ENCODE measurements at places on chromosomes 3 and 15. TPM values are rescaled to one million over a fixed set of nuclear protein-coding genes. Genes with fewer than 3 reads are reported as not detected.

DNA sequence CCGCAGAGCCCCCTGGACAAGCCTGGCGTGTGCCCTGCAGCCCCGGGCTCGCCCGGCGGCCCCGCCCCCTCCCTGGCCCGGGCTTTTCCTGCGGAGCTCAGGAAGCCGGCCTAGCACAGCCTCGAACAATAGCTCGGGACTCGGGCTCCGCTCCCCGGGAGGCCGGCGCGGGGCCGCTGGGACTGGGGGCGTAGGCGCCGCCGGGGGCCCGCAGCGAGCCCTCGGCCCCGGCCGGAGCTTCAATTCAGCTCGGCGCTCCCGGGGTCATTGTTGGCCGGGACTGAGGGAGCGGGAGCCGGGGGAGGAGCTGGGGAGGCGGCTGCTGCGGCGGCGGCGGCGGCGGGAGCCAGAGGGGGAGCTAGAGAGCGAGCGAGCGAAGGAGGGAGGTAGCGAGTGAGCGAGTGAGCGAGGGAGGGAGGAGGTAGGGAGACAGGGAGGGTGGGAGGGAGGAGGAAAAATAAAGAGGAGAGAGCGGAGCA, 41.0 kb upstream of the ROPN1 start:
- no peak overlapping the region for H3K27ac ChIP-seq
- H3K4me1 ChIP-seq: peaks cover 23% of the 10 kb centered on the region
- DNase-seq: peak; percentile 89
- peaks cover 9% of the 10 kb centered on the region for H3K27me3 ChIP-seq
- H3K4me3 ChIP-seq: peak overlapping the region; percentile 83

GRCh38 chr3:124887177-124887931, at the start of gene ITGB5:
TSS of gene ITGB5 (minus strand) at chr3:124887365. CDS start at chr3:124887000, 365 bp downstream.
- H3K27me3 ChIP-seq: peaks cover 10% of the 10 kb centered on the region
- H3K27ac ChIP-seq: peak within 1 kb of the TSS; percentile 86
- H3K4me1 ChIP-seq: peaks cover 21% of the 10 kb centered on the region
- peak within 1 kb of the TSS; percentile 78 for H3K4me3 ChIP-seq
- DNase-seq: peak; percentile 64

DNA sequence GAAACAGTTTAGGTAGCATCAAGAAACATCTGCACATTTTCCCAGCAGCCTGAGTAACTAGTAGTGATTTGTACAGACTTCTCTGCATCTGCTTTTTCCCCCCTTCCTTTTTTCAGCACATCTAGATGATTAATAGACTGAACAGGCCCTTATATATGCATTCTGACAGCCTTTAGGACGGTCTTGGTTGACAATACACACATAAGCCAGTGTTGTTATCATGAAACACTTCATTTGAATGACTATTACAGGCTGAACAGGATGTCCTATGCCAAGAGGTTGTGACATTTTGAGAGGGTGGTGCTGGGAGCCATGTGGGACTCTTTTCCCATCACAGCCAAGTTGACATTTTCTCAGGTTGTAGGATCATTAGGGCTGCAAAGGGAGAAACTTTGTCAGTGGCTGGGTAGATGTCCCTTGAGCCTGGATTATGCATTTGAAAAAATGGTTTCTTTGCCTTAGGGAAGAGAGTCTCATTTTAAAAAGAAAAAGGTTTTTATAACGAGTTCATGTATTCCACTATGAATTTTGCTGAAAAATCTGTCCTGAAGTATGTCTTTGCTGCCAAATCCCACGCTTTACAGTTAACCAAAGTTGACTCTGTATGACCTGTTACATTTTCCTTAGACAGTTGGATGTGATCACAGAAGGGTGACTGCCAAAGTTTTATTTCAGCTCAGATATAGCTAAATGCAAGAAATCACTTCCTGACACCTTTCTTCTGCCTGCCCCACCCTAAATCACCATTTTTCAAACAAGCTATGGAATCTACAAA, 73.7 kb downstream of the FILIP1L start:
- H3K27ac ChIP-seq: peak overlapping the region; percentile 71
- no peaks in the 10 kb centered on the region for H3K36me3 ChIP-seq
- H3K27me3 ChIP-seq: no peaks in the 10 kb centered on the region
- DNase-seq: no peak
- no peak overlapping the region for H3K4me3 ChIP-seq

PARP16 gene
- 12.6 TPM for total RNA-seq

DNA sequence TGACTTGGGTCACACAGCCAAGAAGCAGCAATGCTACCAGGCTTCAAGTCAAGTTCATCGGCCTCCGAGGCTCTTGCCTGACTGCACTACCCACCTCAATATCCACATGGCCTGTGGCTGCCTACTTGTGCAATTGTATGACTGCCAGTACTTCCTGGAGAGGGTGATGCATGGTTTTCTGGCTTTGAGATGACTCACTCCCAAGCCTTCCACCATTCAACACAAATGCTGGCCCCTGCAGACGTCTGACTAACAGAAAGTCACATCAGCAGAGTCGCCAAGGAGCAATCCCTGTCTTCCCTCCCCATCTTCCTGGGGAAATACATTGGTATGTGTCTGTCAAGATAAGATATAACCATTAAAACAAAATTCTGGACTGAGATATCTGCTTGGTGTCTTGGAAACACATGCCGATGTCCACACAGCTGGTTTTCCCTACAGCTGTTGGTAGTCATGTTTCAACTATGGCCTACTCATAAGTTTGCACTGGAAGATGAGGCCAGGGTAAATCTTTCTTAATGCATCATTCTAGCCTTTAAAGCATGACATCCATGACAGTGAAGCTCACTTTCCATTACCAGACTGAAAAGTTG, 79.6 kb upstream of the SPATA12 start:
- no peaks in the 10 kb centered on the region for H3K36me3 ChIP-seq
- no peak overlapping the region for H3K27ac ChIP-seq
- H3K4me3 ChIP-seq: no peak overlapping the region
- DNase-seq: no peak

DNA sequence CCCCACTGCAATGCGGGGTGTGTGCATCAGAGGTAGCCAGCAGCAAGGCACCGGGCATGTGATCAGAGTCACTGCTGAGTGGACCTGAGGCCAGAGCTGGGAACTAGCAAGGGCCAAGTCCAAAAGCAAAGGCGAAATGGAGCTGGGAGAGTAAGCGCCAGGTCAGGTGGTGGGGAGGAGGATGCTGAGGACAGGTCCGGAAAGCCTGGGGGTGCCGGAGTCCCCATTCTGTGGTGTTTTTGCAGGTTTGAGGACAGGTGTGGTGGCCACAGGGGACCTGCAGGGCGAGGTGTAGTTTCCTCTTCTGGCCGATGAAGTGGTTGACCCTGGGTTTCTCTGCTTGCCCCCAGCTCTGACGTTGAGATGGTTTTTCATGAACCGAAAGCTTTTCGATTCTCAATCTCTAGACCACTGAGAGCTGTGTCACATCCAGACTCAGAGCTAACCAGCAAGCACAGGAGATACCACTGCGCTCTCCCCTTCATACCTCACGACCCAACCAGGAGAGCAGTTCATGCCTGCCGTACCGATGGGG, 35.0 kb upstream of the HES1 start:
- H3K4me1 ChIP-seq: peaks cover 56% of the 10 kb centered on the region
- H3K4me3 ChIP-seq: no peak overlapping the region
- H3K27ac ChIP-seq: no peak overlapping the region
- no peak for DNase-seq

TOPAZ1 gene
- not detected for total RNA-seq

CLDN1 gene
- 37.8 TPM for total RNA-seq

- H3K4me3 ChIP-seq: no peak overlapping the region
- H3K27ac ChIP-seq: peak overlapping the region; percentile 71
- H3K4me1 ChIP-seq: peaks cover 8% of the 10 kb centered on the region
Observed at GRCh38 chr3:15300323-15301078, 31.9 kb downstream of the SH3BP5 start.

- H3K27me3 ChIP-seq: peaks cover 18% of the 10 kb centered on the region
- no peaks in the 10 kb centered on the region for H3K36me3 ChIP-seq
- peaks cover 12% of the 10 kb centered on the region for H3K4me1 ChIP-seq
- H3K27ac ChIP-seq: no peak overlapping the region
Observed at GRCh38 chr3:194702545-194702944, 16.9 kb downstream of the FAM43A start.

SYNM gene
- total RNA-seq: 1.1 TPM

P2RY13 gene
- total RNA-seq: not detected

GPR160 gene
- 33.7 TPM for total RNA-seq

DNA sequence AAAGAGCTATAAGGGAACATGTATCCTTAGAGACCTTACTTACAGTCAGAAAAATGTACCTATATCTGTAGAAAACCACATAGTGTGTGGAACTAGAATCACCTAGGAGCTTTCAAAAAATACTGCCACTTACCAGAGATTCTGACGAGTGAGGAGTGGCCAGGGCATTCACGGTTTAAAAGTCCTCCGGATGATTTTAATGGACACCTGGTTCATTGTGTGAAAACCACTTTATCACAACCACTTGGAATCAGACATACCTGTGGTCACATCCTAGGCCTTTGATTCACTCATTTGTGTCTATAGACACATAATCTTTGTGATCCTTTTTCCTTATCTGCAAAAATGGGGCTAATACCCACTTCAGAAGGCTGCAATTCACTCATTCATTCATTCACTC, 159.8 kb downstream of the MBNL1 start:
- no peak for DNase-seq
- peaks cover 12% of the 10 kb centered on the region for H3K4me1 ChIP-seq
- H3K27ac ChIP-seq: no peak overlapping the region

DNA sequence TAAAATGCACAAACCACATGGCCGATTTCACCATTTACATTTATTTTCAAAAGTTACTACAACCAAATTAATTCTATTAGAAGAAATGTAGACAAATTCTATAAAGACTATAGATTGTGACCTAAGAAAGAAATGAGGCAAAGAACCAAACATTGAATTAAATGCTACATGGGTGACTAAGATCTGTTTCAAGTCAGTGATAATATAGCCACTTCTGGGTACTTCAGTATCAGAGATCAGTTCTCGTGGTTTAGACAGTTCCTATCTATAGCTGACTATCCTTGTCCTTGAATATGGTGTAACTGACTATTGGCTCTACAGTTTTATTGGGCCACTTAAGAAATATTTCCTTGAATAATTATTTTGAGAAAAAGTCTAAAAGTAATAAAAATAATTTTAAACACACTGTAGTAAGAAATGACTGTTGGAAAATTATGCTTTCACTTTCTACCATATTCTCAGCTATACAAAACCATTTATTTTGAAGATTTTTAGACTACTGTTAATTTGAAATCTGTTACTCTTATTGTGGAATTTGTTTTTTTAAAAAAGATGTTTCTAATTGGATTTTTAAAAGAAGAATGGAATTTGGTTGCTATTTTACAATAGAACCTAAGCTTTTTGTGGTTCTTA, 14.1 kb downstream of the KCNMB3 start:
- H3K4me1 ChIP-seq: peaks cover 14% of the 10 kb centered on the region
- no peak overlapping the region for H3K4me3 ChIP-seq
- peaks cover 13% of the 10 kb centered on the region for H3K36me3 ChIP-seq
- peak overlapping the region; percentile 2 for H3K27ac ChIP-seq

- H3K4me3 ChIP-seq: no peak overlapping the region
- no peak for DNase-seq
- H3K36me3 ChIP-seq: peaks cover 1% of the 10 kb centered on the region
- H3K27me3 ChIP-seq: peaks cover 3% of the 10 kb centered on the region
- no peaks in the 10 kb centered on the region for H3K4me1 ChIP-seq
Observed at GRCh38 chr3:27554706-27555105, 70.5 kb upstream of the SLC4A7 start.
